RPMI8226 (cell line): ENCODE measurements at places on chromosomes 13 and 19.

GRCh38 chr13:26699197-26699490 is 61.4 kb downstream of the GPR12 start:
- DNase-seq: no peak

- DNase-seq: no peak
Measured at GRCh38 chr13:92390217-92390616, 836.4 kb upstream of the GPC6 start.

- DNase-seq: no peak
Measured at GRCh38 chr13:32659736-32660135, 73.5 kb downstream of the PDS5B start.

DNA sequence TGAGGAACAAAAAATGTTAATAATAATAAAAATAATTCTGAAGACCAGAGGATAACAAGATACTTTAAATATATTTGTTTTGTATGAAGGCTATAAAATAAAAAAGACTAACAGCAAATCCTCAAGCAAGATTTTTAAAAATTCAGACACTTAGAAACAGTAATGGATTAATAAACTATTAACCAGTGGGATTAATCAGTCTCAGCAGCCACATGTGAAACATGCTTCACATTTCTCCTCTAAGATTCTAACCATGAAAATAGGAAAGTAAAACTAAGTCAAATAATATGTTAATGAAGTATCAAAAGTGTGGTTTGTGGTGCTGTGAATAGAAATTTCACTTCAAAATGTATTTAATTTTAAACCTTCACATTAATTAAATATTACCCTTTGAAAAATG is 57.4 kb downstream of the KCNRG start:
- DNase-seq: no peak

DNA sequence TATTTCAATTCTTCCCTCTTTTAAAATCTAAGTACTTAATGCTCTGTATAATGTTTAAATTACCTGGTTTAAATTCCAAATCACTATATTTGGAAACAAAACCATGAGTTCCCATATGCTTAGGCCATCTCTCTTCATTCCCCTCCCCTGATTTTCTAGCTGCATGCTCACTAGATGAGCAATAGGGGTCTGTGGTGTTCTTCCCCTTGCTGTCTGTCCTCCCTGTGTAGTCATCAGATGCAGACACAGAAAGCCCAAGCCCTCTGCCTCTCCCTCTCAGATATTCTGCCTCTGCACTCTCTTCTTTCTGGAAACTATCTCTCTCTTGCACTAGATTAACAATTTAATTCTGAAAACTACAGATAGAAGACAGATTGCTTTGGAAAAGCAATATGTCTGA is 1730.2 kb downstream of the OLFM4 start:
- no peak for DNase-seq

GRCh38 chr13:111506621-111507020 is 186.2 kb downstream of the TEX29 start:
- DNase-seq: no peak

- DNase-seq: peak; percentile 66
Measured at GRCh38 chr13:110346661-110347067, 39.6 kb downstream of the COL4A2 start.

DNA sequence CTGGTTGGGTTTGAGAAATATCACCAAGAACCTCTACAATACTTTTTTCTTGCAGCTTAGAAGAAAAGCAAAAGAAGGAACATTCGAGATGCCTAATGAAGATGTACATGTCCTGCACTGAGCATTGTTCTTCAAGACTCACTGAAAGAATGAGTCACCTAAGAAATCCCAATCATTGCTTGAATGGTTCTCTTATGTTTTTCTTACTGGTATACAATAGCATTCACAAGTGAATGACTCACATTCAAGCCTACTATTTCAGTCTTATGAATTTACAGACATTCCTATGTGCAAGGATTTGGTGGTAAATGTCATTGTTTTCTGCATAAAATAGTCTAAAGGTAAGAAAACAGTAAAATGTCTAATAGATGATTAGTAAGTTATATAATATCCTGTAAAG is 594.6 kb downstream of the PCDH9 start:
- DNase-seq: no peak

- no peak for DNase-seq
Measured at GRCh38 chr19:53002479-53002878, 11.2 kb upstream of the ERVV-1 start.

DNA sequence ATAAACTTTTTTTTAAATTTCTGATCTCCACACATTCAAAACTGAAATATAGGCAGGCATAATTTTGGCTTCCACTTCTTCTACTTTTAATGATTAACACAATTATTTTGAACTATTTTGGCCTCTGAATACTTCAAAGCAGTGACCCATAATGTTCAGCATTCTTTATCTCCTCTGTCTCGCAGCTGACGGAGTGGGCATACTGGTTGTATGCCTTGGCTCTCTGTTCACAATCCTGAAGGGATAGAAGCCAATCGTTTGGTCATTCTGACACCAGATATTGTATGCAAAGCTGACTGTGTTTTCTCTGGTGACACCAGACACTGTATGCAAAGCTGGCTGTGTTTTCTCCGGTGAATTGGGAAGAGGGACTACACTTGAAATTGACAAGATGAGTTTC is 833.0 kb downstream of the EFNB2 start:
- peak; percentile 4 for DNase-seq

DNA sequence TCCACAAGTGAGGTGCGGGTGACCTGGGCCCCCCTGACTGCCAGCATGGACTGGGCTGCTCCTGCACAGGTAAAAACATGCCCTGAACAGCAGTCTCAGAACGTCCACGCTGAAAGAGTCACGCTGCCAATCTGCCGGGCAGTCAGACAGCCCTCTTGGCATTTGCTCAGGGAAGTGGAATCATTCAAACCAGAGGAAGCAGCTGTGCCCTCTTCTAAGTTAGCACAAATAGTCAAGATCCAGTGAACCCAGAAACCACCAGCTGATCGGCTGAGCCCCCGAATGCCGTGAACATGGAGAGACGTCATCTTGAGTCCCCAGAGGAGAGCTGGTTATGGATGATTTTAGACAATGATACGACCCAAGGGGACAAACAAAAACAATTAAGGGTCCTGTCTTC is 34.4 kb downstream of the KLF2 start:
- DNase-seq: no peak

- DNase-seq: no peak
Measured at GRCh38 chr13:83168590-83168989, 713.7 kb downstream of the SLITRK1 start.

DNA sequence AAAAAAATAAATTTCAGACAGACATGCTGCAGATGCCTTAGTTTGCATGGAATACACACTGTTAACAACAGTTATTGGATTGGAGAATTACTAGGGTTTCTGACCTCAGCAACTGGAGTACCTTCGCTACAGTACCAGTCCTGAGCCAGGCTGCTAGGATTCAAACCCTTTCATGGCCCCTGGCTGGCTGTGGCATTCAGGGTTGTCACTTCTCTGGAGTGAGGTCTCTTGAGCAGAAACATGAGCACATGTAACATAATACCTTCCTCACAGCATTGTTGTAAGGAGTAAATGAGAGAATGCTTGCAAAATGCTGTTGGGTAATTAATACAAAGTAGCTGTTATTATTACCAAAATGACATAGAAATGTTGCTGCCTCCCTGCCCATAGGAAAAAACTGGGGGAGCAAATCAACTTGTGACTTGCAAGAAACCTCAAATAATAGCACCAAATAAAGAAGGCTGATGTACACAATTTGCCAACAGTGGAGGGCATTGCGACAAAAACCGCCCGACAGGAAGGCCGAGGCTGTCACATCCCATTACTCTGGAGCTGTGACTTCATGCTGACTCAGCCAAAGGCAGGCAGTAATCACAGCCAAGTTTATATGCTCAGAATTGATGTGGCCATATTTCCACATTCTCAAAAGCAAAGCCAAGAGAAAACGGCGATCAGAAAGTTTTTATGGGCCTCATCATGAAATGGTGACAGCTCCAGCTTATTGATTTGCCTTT is 100.4 kb downstream of the RFC3 start:
- no peak for DNase-seq

GRCh38 chr13:30873499-30873898 is 32.6 kb upstream of the MEDAG start:
- DNase-seq: no peak

- DNase-seq: no peak
Measured at GRCh38 chr19:18670312-18670711, 13.2 kb upstream of the CRTC1 start.

DNA sequence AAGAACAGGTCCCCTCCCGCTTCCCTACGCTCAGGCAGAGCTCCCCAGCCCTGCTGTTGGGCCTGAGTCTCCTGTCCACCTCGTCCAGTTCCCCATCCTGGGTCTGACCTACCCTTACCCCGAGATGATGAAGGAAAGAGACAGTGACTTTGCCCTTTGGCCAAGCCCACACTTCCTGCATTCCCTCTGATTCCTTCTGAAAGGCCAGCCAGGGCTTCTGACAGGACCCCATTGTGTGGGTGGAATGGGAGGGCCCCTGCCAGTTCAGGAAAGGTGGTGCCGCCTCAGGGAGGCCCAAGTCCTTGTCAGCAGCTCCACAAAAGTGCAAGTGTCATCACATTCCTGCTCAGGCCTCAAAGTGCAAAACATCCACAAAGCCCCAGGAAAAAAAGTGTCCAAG is 177.8 kb downstream of the PAN3 start:
- DNase-seq: peak; percentile 9

DNA sequence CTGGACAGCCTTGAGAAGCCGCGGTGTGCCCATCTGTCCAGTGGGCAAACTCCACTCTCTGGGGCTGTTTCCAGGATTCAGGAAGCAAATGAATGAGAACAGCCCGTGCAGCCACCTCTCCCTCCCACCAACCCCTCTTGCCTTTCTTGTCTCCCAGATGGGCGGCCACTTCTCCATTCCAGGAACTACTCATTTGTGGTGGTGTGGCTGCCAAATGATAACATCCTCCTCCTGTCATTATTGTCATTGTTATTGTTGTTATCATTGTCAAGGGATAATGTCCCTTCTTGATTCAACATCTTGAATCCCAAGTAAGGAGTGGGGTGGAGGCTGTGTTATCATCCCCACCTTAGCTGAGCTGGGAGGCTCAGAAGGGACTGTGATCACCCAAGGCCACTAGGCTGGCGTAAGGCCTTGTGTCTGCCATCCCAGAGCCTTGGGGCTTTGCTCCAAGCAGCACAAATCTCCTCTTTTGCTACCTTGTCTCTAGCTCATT is 1.6 kb downstream of the DNM2 start:
- DNase-seq: no peak

DNA sequence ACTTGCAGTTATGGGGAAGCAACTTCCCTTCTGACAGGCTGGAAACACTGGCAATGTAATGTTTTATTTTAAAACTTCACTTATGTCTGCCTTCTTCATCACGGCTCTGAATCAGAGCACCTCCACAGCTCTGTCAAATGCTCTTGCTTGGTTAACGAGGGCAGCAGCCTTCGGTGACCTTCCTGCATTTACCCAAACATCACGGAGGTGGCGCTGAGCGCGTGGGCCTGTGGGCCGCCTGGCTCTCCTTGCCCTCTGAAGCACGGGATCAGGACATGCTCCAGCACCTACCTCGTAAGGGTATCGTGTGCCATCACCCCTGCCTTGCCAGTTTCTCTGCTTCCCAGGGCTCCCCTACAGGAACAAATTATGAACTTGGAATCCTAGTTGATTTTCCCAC is 310.0 kb downstream of the TEX29 start:
- peak; percentile 5 for DNase-seq

DNA sequence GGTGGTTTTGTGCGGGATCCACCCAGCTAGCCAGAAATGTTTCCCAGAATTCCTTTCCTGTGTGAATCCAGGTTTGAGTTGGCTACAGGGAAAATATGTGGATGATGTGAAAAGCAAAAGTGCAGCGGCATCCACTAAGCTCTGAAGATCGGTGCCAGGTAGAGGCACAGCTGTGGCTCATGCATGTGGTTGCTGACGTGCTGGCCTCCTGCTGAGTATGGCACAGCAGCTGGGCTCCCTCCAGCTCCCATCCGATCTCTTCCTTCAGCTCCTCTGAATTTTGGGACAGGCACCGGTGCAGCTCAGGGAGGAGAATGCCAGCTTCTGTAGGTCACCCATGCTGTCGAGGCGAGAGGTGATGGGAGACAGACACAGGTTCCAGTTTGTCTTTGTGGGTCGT is 84.0 kb upstream of the GSX1 start:
- DNase-seq: no peak

DNA sequence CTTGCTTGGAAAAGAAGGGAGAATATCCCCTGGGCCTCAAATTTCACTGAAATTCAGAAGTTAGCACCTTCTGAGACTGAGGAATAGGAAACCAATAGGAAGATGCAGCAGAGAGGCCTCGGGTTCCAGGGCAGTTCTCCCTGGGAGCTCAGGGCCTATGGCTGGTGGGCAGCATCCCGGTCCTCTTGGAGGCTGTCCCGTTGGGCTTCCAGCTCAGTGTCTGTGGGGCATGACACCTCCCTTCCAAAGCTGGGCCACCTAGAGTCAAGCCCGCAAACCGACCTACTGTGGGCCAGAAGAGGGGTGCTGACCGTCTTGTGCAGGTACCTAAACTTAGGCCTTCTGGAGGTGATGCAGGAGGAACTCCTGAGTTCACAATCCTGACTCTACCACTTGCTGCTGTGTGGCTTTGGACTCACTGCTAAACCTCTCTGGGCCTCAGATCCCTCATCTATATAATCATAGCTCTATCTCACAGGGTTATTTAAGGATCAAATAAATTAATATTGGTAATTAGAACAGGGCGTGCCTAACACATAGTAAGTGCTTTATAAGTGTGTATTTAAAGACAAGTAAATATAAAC is 17.1 kb downstream of the SIAH3 start:
- DNase-seq: no peak

DNA sequence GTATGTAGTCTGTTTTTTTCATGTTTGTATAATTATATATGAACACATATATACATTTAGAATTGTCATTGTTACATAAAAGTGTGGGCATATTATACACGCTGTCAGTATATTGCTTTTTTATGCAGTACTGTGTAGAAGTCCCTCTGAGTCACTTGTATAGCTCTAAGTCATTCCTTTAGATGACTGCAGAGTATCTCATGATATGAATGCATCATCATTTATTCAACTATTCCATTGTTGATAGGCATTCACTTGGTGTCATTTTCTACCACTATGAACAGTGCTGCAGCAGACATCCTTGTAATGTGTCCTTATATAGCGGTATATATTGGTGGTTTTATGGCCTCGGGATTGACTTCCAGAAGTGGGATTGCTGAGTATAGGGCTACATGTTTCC is 15.3 kb downstream of the RFXAP start:
- no peak for DNase-seq

DNA sequence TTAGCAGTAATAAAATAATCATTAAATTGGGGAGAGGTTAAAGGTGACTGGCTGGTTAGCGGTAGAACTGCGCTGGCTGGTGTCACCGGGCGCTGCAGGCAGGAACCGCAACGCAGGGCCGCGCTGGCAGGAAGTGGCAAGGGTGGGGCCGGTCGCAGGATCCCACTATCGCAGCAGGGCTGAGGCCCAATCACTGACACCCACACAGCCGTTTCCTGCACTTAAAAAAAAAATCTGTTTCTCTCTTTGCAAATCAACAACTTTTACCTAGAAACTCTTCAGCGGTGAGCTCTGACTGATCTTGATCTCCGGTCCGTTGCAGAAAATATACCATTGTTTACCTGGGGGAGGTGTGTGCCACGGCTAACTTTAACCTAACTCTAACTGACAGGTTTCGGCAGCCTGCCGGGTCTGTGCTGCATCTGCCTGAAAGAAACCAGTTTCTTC is 46.9 kb downstream of the KLF2 start:
- DNase-seq: peak; percentile 95
